Activated naive CD4-positive, alpha-beta T cell treated with anti-CD3 and anti-CD28 coated beads for 36 hours (primary cell): ENCODE measurements at places on chromosomes 5 and 9. TPM values are rescaled to one million over a fixed set of nuclear protein-coding genes. Genes with fewer than 3 reads are reported as not detected.

DNA sequence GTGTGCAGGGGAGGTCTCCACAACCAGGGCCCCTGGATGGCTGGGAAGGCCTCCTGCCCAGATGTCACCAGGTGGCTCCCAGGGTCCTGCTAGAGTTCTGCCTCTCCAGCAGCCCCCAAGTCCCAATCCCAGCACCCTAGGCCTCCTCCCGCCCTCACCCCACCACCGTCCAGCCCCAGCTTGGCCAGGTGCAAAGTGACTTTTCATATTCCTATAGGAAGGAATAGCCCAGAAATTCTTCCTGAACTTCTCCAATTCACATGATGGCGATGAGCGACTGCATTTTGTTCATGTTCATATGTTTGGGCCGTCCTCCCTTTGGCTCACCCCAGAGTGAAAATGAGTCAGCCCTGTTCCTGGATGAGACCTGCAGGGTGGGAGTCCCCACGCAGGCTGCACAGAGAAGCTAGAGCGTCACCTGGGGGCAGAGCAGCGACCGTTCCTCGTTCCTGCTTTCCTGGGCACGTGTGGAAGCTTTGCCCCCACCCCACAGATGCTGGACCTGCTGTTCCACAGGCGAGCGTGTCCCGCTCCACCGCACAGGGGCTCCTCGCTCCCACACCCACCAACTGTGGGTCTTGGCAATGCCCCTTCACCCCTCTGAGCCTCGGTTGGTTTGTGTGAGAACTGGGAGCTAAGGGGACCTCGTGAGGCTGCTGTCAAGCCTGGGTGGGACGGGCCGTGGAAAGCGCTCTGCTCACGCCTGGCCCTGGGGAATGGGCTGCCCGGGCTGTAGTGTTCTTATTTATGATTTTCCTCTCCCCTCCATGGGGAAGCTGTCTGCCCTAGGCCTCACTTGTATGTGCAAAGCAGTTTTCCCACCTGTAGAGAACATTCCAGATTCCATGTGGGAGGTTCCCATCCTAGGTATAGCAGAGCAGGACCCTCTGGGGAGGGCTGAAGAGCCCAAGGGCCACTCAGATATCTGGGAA is 6.9 kb downstream of the MRPS2 start:
- peaks cover 20% of the 10 kb centered on the region for H3K36me3 ChIP-seq
- DNase-seq: no peak
- no peaks in the 10 kb centered on the region for H3K27me3 ChIP-seq
- H3K27ac ChIP-seq: no peak overlapping the region

DNA sequence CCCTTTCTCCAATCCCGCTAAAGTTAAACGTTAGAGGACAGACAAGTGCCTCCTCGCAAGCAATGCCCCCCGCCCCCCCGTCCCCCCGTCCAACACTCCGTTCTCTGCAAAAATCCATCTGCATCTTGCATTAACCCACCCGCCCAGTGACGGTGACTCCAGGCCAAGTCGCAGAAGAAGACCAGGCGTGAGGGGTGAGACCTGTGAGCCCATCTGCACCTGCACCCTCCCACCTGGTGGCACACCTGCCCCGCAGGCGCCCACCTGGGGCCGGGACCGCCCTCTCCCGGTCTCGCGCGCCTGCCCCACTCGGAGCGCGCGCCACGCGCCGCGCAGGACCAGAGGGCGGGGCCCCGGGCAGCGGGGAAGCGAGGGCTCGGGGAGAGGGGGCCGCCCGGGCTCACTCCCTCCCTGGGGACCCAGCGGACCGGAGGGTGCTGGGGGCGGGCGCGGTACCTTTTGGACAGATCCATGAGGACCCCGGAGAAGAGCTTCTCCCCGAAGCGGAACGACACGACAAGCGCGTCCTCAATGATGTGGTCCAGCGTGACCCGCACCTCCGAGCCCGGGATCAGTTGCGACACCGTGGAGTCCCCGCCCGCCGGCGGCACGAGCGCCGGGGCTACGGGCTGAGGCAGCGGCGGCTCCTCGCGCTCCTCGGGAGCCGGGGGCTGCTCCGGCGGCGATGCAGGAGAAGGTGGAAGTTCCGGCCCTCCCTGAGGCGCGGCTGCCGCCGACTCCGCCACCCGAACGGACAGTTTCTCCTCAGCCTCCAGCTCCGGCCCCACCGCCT is 705 bp downstream of the PWWP2A start:
- DNase-seq: peak; percentile 28
- peak overlapping the region; percentile 59 for H3K27ac ChIP-seq
- H3K4me1 ChIP-seq: peaks cover 15% of the 10 kb centered on the region
- peak overlapping the region; percentile 76 for H3K4me3 ChIP-seq
- no peaks in the 10 kb centered on the region for H3K27me3 ChIP-seq
- H3K36me3 ChIP-seq: peaks cover 21% of the 10 kb centered on the region

DNA sequence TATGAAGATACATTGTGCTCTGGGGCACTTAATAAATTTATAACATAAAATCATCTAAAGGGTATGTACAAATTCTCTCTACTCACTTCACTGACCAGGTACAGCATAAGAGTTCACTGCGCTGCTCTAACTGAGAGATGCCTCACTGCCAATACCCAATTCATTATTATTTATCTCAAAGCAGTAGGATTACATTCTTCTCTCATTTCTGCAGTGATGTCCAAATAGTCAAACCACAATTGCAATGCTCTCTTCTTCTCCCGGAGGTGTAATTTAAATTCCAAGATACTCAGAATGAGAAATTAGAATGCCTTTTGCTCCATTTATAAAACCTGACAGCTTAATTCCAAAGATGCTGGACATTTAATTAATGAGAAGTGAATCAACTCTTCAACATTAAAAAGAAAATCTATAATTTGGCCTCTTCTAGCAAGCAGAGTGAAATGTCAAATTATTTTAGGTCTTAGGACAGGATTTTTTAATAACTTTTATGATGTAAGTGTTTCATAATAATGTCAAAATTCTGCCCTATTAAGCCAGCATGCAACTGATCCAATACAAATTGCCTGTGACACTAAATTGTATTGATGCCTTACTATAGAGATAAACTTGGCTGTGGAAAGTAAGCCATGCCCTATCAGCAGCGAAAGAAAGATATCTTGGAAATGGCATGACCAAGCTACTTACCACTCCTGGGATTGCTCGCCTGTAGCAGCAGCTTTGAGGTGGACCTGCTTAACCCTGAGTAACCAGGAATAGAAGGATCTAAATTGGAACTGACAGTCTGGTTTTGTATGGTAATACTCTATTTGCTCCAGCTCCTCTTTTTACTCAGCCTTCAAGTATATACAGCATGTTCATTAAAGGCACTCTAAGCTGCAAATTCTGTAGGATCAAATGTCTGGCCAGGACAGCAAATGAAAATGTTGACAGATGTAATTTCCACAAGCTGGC is 374.2 kb upstream of the TYRP1 start:
- H3K4me3 ChIP-seq: no peak overlapping the region
- H3K27me3 ChIP-seq: no peaks in the 10 kb centered on the region
- H3K36me3 ChIP-seq: no peaks in the 10 kb centered on the region
- H3K27ac ChIP-seq: no peak overlapping the region
- no peaks in the 10 kb centered on the region for H3K4me1 ChIP-seq
- no peak for DNase-seq

The SPTLC1 gene
- total RNA-seq: 32.0 TPM

- no peak overlapping the region for H3K4me3 ChIP-seq
- no peaks in the 10 kb centered on the region for H3K4me1 ChIP-seq
These were observed 368.3 kb upstream of the SPATA31A5 start for GRCh38 chr9:60545878-60546385.

DNA sequence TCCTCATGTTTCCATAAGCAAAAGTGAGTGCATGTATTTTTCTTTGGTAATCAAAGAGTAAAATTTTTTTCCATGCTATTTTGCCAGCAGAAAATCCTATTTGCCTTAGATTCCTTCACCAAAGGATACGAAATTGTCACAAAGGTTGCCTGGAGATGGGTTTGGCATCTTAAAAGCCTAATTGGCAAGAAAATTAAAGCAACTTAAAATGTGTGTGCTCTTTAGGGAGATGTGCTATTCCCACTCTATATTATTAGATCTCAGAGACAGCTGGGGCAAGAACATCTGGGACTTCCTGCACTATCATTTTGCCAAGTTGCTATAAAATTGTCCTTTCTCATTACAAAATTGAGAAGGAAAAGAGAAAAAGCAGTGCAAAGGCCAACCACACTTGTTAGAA is 146.1 kb downstream of the PLCXD3 start:
- no peak overlapping the region for H3K4me3 ChIP-seq
- no peak for DNase-seq
- no peak overlapping the region for H3K27ac ChIP-seq
- H3K27me3 ChIP-seq: no peaks in the 10 kb centered on the region
- no peaks in the 10 kb centered on the region for H3K4me1 ChIP-seq

DNA sequence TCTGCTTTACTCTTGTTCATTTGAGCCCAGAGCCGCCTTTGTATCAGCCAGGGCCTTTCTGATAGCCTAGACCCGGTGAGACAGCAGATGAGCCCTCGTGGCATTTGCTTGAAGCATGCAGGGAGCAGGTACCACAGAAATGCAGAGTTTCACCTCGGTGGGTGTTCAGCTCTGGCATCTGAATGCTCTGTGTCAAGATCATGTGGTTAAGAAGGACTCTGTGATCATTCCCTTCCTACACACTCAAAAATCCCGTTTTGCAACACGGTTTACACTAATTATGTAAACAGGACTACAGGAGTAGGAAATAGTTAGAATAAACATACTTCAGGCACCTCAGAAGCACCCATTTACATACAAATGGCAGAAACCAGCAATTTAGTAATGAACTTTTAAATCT is 67.2 kb downstream of the MVB12B start:
- no peaks in the 10 kb centered on the region for H3K36me3 ChIP-seq
- H3K27me3 ChIP-seq: no peaks in the 10 kb centered on the region
- H3K27ac ChIP-seq: no peak overlapping the region
- DNase-seq: no peak

The SLC2A6 gene
- total RNA-seq: 0.62 TPM

The PCDHGB3 gene
- not detected for total RNA-seq

DNA sequence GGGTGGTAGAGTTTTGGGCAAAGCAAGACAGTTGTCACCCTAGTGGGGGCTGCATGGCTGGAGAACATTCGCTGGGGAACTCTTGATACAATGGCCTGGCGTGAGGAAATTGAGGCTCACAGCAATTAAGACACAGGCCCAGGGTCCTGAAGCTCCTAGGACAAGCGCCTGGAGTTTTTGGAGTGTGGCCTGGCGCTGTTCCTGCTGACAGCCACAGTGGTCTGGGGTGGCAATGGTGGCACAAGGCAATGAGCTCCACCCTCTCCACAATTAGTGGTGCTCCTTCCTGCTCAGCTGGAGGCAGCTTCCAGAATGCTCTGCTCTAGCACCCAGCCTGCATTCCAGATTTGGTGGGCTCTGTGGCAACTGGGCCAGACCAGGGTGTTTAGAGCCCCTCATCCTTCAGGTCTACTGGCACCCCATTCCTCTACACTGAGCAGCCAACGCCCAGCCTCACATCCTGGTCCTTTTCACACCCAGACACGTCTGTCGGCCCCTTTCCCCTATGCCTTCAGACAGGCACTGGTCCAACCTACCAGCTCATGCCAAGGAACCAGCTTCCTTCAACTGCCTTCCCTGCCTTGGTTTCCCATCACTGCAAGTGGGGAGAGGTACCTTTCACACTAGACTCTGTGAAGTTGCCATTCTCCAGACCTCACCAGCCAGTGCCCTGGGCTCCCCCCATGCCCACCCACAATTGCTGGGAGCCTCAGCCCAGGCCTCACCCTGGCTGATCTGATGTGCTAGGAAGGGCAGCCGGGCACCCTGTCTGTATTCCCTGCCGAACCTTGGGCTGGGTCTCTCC is 138.1 kb upstream of the COL5A1 start:
- no peak for DNase-seq
- no peak overlapping the region for H3K4me3 ChIP-seq
- no peaks in the 10 kb centered on the region for H3K4me1 ChIP-seq
- H3K27me3 ChIP-seq: peaks cover 7% of the 10 kb centered on the region
- no peaks in the 10 kb centered on the region for H3K36me3 ChIP-seq

The BAAT gene
- total RNA-seq: not detected

- H3K4me3 ChIP-seq: peak overlapping the region; percentile 73
- H3K27ac ChIP-seq: no peak overlapping the region
- H3K4me1 ChIP-seq: peaks cover 17% of the 10 kb centered on the region
- no peaks in the 10 kb centered on the region for H3K36me3 ChIP-seq
These were observed 1.9 kb downstream of the RAI14 start for GRCh38 chr5:34657988-34658387.

DNA sequence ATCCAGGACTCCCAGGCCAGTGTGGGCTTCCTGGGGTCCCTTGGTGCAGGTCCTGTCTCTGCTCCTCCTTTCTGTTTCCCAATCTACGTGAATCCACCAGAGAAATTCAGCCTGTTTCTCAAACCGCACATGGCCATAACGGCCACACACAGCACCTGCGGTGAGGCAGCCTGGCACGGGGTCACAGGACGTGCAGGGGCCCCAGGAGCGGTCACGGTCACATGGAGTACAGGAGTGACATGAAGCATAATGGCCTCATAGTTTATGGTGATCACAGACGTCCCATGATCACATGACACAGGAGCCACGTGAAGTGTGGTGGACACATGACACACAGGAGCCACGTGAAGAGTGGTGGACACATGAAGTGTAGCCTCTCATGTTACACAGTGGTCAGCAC is 248.5 kb upstream of the IRX4 start:
- no peaks in the 10 kb centered on the region for H3K4me1 ChIP-seq
- no peak for DNase-seq
- no peak overlapping the region for H3K27ac ChIP-seq
- H3K27me3 ChIP-seq: no peaks in the 10 kb centered on the region
- no peaks in the 10 kb centered on the region for H3K36me3 ChIP-seq

The ADGRD2 gene
- total RNA-seq: not detected

- no peak overlapping the region for H3K27ac ChIP-seq
- H3K36me3 ChIP-seq: no peaks in the 10 kb centered on the region
- no peaks in the 10 kb centered on the region for H3K4me1 ChIP-seq
- H3K27me3 ChIP-seq: no peaks in the 10 kb centered on the region
- DNase-seq: no peak
- H3K4me3 ChIP-seq: no peak overlapping the region
These were observed 168.3 kb upstream of the PUM3 start for GRCh38 chr9:3012245-3012644.

The IFNK gene
- total RNA-seq: not detected

- H3K4me3 ChIP-seq: no peak overlapping the region
- H3K27me3 ChIP-seq: no peaks in the 10 kb centered on the region
- H3K4me1 ChIP-seq: peaks cover 32% of the 10 kb centered on the region
- H3K36me3 ChIP-seq: peaks cover 37% of the 10 kb centered on the region
- peak; percentile 60 for DNase-seq
- peak overlapping the region; percentile 75 for H3K27ac ChIP-seq
These were observed 8.8 kb upstream of the C5orf15 start for GRCh38 chr5:133977161-133977787.

DNA sequence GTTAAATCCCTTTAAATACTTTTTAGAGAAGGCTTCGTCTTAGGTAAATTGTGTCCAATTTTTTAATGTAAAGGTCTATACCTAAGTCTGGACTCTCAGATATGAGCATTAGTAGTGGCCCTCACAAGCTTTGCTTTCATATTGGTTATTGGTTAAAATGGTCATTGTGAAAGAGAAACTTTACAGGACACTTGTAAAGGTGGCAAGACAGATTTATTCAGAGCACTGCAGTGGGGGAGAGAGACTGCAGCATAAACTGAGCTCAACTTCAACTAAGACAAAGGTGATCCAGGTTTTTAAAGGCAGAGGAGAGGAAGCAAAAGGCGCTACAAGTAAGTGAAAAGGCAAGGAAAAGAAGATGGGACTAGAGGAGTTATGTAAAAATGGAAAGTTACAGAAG is 157.7 kb downstream of the PARP8 start:
- peaks cover 28% of the 10 kb centered on the region for H3K36me3 ChIP-seq
- H3K27me3 ChIP-seq: no peaks in the 10 kb centered on the region
- no peak for DNase-seq
- no peaks in the 10 kb centered on the region for H3K4me1 ChIP-seq
- H3K4me3 ChIP-seq: no peak overlapping the region
- no peak overlapping the region for H3K27ac ChIP-seq

The SAXO1 gene
- total RNA-seq: not detected
